Stimulated activated CD4-positive, alpha-beta T cell treated with anti-CD3 and anti-CD28 coated beads, TNF-alpha, amount 100 ng/mL, for 1 hour (primary cell): ENCODE measurements at places on chromosomes 3 and 15.

DNA sequence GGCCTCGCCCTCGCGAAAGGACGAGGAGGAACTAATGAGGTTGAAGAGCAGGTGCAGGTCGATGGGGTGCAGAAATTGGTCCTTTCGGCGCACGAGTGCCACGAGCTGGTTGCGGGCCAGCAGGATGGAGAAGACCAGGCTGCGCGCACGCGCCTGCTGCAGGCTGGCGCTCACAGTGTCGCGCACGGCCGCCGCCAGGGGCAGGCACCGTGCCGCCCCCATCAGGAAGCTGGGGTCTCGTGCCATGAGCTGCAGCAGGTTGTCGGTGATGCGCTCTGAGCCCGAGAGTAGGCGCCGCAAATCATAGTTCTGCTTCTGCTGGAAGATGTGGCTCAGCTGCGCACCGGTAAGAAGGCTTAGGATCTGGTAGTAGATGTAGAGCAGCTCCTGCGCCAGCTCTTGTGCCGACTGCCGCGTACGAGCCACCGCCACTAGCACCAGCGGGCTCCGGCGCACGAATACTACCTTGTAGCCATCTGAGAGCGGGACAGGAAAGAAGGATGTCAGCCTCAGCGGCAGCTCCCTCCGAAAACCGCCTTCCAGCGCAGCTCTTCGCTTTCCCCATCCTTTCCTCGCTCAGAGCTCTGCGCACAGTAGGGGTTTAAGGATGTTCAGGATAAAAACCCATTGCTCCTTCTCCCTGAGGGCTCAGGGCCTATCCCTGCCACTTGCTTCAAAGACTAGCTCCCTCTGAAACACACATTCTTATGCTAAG is 6.9 kb upstream of the MST1R start:
- DNase-seq = no peak

GRCh38 chr15:96106628-96107027 is 223.9 kb upstream of the NR2F2 start:
- no peak for DNase-seq

DNA sequence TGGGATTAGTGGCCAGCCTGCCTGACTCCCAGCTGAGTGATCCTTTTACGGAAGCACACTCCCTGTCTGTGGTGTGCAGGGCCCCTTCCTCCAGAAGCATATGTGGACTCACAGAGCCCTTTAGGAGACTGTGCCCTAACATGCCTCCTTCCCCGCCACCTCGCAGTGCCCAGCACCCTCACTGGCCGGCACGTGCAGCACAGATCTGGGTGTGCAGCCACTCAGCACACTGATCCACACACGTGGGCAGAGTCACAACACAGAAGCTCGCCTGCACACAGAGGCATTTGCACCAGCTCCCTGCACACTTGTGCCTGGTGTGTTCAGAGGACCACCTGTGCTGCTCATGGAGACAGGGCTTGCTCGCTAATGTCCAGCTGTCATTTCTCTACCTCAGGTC is 23.6 kb upstream of the CSPG4 start:
- no peak for DNase-seq

DNA sequence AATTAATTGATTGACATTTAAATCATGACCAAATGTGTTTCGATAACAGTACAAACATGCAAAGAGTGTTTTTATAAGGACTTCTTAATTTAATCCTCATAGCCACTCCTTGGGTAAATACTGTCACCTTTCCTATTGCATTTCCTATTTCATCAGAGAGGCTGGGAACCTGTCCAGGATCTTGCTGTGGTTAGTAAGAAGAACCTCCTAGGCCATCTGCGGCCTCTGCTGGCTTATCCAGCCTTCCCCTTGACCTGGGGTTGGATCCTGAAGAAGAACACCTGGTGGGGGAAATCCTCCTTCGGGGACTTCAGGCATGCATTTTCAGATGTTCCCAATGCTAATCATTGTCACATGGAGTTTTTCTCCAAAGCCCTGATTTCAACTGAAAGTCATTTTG is 25.5 kb downstream of the GLDN start:
- DNase-seq = no peak

DNA sequence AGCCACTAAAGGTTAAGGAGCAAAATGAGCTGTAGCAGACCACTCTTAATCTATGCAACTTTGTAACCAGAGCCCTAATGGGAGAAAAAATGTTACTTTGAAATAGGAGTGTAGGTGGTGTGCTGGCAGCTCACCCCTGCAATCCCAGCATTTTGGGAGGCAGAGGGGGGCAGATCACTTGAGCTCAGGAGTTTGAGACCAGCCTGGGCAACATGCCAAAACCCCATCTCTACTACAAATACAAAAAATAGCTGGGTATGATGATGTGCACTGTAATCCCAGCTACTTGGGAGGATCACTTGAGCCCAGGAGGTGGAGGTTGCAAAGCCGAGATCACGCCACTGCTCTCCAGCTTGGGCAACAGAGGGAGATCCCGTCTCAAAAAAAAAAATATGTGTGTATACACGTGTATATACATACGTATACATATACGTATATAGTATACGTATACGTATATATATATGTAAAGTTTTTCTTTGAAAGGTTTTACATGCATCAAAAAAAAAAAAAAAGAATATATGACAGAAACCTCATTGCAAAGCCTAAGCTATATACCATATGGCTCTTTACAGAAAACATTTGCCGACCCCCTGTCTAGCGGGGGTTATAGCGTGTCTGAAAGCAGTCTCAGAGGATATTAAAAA is 15.7 kb downstream of the CAPN7 start:
- DNase-seq = no peak

DNA sequence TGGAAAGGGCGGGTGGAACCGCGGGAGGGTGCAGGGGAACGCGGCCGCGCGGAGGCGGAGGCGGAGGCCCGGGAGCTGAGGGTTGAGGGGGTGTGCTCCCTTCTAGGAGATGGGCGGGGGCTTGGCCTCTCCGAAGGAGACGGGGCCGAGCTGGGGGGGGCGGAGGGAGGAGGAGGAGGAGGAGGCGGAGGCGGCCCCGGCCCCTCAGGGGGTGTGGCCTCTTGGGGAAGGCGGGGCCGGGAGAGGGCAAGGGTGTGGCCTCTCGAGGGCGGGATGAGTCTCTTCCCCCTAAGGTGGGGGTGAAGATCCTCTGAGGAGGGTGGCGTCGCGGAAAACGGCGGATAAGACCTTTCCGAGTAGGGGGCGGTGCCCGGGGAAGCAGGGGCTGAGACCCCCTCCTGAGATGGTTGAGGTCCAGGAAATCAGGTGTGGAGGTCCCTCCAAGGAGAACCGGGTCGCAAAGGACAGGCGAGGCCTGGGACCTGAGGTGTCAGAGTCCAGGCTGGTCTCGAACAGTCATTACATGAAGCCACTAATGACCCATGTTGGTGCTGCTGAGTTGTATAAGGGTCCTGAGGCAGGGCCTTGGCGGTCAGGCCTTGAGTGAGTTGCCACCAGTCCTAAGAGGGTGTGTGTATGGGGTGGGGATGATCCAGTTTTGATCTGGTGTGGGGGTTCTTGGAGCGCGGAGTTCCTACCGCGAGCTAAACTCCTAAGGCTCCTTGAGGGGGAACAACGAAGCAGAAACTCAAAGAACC is 759 bp downstream of the WDR6 start:
- peak; percentile 75 for DNase-seq

GRCh38 chr3:25478211-25478757 is 50.2 kb downstream of the RARB start:
- DNase-seq = no peak

- DNase-seq = no peak
Measured at GRCh38 chr3:66625505-66626216, 124.8 kb upstream of the LRIG1 start.

GRCh38 chr3:152769523-152769922 is 65.4 kb upstream of the P2RY1 start:
- DNase-seq = no peak

- no peak for DNase-seq
Measured at GRCh38 chr15:67784856-67785430, 40.4 kb upstream of the SKOR1 start.

GRCh38 chr3:134883697-134884385 is 88.8 kb downstream of the EPHB1 start:
- no peak for DNase-seq

- DNase-seq = no peak
Measured at GRCh38 chr15:25967116-25967515, 104.0 kb upstream of the ATP10A start.

GRCh38 chr3:126180477-126181397 is at the start of gene ALDH1L1:
Gene ALDH1L1 (minus strand): TSS chr3:126180586. CDS start chr3:126160979, 19,607 bp downstream.
- DNase-seq = no peak

- no peak for DNase-seq
Measured at GRCh38 chr15:31013863-31014607, 22.6 kb upstream of the MTMR10 start.

DNA sequence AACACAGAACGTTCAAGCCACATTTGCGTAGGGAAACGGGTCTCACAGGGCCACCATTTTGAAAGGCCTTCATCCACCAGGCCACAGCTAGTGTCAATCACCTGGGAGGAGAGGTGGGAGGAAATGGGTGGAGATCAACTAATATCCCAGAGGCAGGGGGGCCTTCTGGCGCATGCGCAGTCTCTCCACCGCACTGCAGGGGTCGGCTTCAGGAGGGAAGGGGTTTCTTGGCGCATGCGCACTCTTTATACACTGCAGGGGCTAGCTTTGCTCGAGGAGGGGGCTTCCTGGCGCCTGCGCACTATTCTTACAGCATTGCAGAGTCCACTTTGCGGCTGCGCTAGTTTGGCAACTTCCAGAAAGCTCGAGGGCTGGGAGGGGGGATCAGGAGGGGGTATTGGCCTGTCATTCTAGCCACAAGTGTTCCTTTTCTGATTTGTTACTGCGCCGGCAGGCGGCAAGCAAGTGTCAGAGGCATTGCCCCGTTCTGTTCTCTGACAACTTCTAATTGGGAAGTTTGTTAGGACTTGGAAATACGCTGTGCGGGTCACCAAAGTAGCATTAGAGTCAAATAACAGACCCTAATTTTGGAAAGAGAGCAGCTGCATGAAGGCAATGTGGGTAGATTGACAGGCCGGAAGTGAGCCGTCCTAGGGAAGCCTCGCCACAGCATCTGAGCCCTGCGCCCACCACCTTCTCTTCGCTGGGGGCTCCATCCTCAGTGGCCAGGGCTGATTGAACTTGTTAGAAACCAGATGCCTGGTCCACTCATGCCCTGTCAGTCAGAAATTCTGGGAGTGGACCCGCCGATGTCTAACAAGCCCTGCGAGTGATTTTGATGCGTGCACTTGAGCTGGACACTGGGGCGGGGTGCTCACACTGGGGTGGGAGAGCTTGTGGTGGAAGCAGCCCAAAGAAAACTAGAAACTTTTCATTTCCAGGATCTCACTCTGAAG is 173.5 kb upstream of the NDN start:
- DNase-seq = no peak

DNA sequence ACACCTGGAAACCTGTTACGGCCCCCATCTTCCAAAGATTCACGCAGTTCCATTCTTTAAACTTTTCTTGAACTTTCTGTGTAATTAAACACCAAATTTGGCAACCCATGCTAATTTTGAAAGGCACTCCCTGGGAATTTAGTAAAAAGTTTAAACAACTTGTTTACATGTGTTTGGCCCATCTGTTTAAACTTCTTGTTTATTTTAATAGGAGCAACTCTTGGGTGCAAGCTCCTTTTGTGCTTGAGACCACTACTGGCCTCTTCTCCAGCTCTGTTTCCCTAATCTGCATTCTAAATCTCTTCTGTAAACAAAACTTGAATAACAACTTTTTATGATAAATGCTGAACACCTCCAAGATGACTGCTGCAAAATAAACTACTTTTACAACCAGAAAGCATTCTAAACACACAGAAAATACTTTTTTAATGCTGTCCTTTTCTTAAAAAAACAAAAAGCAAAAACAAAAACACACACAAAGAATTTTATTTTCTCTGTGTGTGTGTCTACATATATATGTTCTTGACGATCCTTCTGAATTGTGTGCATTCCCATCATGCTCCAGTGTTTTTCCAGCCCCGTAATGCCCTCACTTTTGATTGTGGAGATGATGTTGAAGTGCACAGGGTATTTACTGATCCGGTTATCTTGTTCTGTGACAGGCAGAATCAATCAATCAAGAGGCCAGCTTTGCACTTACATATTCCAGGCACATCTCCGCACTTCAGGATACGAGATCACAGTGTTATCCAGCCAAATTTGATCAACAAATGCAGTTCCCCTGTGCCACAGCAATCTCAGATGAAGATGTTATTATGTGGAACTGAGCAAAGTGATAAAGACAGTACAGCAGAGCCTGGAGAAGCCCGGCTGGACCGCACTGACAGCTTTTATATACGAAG is 416.9 kb downstream of the FOXP1 start:
- no peak for DNase-seq

GRCh38 chr3:174986685-174987084 is 127.6 kb downstream of the NAALADL2 start:
- no peak for DNase-seq

- DNase-seq = no peak
Measured at GRCh38 chr3:31636694-31637442, 104.1 kb downstream of the STT3B start.

DNA sequence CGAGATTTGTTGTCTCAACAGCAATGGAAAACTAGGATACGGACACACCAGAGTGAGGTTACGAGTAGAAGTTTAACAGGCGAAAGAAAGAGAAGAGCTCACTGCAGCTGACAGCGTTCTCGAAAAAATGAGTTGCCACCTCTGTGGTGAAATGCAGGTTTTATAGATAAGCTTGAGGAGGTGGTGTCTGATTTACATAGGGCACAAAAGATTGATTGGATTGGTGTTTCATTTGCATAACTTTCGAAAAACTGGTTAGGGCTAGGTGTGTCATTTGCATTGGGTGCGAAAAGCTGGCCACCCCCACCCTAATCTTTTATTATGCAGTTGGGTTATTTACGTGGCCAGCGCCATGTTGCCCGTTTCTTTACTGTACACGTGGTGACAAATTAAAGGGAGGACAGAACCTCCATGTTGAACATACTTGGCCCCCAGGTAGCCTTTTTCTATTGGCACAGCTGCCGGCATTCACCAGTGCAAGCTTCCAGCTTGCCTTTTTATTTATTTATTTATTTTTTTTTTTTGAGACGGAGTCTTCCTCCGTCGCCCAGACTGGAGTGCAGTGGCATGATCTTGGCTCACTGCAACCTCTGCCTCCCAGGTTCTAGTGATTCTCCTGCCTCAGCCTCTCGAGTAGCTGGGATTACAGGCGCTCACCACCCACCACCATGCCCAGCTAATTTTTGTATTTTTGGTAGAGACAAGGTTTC is 8.3 kb downstream of the IFT122 start:
- no peak for DNase-seq

GRCh38 chr15:59274126-59274970 is 67.7 kb downstream of the LDHAL6B start:
- no peak for DNase-seq

GRCh38 chr3:116087426-116087825 is 357.9 kb downstream of the LSAMP start:
- DNase-seq = no peak

GRCh38 chr3:155739154-155739553 is 5.7 kb downstream of the PLCH1 start:
- DNase-seq = no peak

- DNase-seq = no peak
Measured at GRCh38 chr3:51945926-51946705, 4.0 kb downstream of the PARP3 start.

DNA sequence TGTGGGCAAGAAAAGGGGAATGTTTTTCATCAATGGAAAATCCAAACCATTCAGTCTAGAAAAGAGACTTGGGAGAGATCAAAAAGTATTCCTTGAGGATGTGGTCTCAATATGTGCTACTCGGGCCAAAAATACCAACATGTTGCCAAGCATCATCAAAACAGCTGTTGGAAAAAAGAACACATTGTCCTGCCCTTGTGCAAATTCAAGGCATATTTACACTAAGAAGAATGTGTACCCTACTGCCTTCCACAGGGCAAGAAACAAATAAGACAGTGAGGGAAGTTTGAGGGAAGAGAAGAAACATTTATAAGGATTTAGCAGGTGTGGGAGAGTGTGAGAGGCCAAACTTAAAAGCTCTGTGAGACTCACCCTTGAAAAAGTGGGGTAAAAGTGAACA is 252.1 kb downstream of the NTRK3 start:
- no peak for DNase-seq
